ENCODE measurements at places on chromosomes 4 and X.

- no peak for DNase-seq
Observed at GRCh38 chr4:126268106-126268505, 953.4 kb downstream of the FAT4 start.

DNA sequence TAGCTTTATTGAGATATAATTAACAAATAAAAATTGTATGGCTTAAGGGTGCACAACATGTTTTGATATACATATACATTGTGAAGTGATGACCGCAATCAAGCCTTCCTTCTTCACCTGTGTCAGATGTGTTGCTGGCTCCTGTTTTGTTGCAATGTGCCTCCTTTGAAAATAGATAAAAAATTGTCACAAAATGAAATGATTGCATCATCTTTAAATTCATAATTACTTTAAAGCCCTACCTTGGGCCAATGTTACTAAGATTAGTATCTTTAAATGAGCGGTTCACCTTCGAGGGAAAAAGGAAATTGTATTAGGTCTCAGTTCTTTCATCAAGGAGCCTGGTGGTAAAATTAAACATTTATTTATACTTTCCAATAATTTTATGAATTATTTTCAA, 77.3 kb downstream of the GPRIN3 start:
- no peak for DNase-seq

DNA sequence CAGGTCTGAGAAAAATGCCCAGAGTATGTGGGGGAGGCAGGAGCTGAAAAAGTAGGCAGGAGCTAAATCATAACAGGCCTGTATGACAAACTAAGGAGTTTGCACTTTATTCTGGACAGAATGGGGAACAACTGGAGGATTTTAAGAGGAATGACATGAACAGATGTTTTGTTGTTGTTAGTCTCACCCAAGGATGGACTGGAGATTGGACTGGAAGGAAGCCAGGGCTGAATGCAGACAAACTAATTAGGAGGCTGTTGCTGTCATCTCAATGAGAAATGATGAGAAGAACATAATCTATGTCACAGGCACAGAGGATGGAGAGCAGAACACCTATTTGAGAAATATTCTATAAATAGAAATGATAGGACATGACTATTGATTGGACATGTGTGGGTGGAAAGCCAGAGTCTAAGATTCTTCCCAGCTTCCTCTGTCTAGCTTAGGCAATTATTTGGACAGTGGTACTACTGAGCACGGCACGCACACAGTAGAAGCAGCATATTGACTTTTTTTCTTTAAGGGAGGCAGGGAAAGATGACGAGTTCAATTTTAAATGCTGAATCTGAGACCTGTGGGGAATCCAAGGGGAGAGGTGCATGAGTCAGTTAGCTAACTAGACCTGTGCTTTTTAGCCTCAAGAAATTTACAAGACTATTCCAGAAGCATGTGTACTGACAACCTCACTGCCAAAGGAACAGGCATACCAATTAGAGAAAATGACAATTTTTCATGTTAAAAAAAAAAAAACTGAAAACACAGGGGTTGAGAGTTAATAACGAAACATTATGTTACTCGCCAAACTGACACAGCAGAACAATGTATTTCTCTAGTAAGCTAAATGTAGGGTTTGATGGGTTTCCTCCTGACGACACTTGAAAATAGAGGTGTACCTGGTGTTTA, 963 bp upstream of the USO1 start:
- peak; percentile 18 for DNase-seq

- DNase-seq, result no peak
Observed at GRCh38 chr4:42627885-42628646, 28.8 kb downstream of the ATP8A1 start.

DNA sequence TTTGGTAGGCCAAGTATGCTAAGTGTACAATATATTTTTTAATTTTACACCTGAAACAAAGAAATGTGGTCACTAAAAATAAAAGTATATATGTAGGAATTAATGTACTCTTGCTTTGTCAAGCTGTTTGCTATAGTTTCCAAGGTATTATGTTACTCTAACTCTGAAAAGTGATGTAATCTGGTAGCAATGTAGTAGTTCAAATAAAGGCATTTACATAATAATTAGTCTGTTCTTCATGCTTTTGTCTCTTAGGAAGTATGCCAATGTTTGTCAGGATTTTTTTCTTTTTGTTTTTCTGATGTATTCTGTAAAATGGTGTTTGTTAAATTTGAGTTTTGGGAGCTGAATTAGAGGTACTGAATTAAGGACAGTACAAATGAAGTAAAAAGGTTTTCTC, 89.5 kb downstream of the PLS3 start:
- DNase-seq, result no peak

- no peak for DNase-seq
Observed at GRCh38 chrX:12955882-12956703, 18.8 kb upstream of the TMSB4X start.

GRCh38 chrX:86148024-86148511, at the start of gene DACH2:
Gene DACH2, plus strand, starts transcription at chrX:86148451.
- no peak for DNase-seq

GRCh38 chrX:132258509-132258908, 39.3 kb upstream of the RAP2C start:
- DNase-seq, result no peak

DNA sequence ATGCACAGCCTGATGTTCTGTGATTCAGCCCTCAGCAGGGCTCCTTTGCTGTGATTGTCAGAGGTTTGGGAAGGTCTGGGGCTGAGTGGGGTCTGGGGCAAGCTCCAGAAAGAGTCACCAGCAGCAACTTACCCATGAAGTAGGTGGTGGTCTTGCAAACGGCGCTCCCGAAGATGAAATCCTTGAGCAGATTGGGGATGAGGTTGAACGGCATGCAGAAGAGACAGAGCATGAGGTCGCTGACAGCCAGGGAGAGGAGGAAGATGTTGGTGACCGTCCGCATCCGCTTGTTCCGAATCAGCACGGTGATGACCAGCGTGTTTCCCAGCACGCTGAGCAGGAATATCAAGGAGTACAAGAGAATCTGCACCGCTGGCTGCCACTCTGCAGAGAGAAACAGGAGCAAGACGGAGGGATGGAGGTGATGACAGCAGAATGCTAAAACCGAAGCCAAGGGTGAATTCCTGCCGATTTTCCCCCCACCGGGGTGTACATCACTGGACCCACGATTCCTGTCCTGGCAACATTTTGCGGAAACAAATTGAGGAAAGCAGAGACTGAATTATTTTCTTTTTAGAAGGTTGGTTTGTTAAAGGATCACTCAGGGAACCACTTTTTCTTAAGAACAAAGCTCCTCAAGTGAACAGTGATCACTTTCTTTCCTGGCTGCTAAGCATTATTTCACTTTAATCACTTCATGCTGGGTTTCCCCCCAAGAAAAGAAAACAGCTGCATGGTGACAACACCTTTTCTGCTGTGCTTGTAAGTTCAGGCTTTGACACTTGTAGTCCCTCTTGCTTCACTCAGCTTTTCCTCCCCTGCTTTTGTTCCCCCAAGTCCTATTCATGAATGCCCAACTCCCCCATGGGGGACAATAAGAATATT, 941 bp downstream of the CCKAR start:
- DNase-seq, result no peak

DNA sequence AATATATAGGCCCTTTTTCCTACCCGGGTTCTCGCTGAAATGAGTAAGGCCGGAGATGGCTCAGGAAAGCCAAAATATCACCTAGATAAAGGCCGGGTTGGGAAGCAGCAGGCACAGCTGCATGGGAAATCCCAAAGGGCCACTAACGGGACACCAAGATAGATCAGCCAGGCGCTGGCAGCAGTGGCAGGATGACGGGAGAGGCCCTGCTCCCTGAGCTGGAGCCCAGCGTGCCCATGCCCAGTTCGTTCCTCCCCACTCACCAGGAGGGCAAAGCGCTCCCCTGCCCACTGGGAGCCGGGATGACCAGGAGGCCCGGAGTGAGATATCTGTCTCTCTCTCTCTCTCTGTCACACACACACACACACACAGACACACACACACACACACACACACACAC, 109.8 kb downstream of the DCTD start:
- no peak for DNase-seq

DNA sequence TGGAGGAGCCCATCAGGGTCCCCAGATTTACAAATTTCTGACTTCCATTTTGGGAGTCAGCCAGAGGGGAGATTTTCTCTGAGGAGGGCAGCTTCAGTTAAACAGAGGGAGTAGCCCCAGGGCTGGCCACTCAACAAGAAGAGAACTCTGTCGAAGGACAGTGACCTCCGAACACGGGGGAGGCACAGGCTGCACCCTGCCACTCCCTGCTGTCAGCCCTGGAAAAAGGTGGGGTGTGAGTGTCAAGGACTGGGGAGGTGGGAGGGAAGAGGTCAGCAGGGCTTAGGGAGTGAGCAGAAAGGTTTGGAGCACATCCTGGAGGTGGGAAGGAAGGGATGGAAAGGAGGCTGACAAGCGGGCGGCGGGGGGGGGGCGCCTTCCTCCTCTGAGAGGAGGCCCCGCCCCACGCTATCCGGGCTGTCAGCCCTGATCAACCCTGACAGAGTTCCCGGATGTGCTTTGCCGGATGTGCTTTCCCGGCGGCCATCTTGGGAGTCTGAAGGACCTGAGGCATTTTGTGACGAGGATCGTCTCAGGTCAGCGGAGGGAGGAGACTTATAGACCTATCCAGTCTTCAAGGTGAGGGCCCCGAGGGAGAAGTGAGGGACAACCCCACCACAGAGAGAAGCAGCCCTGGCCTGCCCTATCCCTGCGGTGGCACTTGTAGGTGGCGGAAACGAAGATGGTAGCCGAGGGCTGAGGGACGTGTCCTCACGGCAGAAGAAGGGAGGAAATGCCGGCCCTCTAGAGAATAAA, at the start of gene MAGEC1:
Gene MAGEC1 (plus strand): TSS at position 495 of the 756 bp plus-strand sequence. CDS start 1,179 bp downstream, outside the sequence.
- no peak for DNase-seq

DNA sequence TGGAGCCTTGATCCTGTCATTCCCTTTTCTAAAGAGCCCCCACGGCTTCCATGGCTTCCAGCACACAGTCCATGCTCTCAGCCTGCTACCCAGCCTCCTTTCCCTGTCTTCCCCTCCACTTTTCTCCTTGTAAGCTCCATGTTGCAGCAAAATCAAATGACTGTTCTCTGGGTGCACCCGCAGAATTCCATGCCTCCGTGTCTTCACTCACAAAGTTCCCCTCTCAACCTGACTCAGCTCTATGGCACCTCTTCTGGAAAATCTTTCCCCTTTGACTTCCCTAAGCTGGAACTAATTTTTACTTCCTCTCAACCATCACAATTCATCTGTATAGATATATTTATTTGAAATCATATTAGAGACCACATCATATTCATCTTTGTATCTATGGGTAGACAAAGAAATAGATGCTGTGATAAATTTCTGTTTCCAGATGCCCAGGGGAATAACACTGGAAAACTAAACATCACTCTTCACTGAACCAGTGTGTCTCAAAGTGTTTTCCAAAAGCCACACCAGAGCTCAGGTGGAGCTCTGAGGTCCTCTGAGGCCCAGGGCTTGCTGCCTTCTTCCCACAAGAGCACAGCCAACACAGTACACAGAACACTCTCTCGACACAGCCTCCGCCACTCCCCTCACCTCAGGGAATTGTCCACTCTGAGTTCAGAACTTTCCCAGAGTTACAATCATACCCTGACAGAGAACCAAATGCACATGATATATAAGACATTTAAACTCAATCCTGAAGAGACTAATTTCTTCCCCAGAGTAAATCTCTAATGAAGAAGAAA, 3.3 kb downstream of the SETD7 start:
- no peak for DNase-seq

GRCh38 chr4:113675731-113676697, 85.5 kb downstream of the CAMK2D start:
- DNase-seq, result no peak

- no peak for DNase-seq
Observed at GRCh38 chrX:110759785-110760184, 35.8 kb downstream of the CHRDL1 start.

DNA sequence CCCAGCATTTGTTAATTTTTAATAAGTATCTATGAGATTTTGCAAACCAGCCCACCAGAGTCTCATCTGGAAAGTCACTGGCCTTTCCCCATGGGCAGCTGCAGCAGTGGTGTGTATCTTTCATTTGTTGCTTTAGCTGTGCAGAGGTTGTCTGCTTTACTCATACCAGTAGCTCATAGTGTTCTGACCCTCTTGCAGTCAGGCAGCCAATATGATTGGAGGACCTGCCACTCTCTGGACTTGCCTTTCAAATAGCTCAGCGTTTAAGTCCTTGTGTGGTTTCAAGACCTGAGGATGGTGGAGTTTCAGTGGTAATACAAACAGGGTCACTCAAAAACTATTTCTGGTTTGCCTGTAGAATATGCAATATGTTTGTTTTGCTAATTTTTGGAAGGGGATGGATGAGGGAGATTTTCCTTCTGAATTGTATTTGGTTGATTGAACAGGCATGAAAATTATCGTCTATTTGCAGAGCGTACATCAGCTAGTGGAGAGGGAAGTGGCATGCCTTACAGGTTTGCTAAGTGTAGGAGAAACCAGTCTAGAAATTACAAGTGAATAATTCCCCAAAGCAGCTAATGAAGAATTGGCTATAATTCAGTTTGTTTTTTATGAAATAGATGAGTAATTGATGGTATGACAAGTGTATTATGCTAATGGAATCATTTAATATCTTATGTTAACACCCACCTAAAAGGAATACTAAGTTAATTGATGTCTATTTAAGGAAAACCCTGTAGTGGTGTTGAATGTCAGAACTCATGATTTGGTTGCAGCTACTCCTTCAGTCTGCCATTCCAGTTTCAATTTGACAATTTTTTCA, 8.9 kb downstream of the POLA1 start:
- DNase-seq, result no peak

GRCh38 chr4:132646186-132646585, 502.9 kb upstream of the PCDH10 start:
- no peak for DNase-seq

DNA sequence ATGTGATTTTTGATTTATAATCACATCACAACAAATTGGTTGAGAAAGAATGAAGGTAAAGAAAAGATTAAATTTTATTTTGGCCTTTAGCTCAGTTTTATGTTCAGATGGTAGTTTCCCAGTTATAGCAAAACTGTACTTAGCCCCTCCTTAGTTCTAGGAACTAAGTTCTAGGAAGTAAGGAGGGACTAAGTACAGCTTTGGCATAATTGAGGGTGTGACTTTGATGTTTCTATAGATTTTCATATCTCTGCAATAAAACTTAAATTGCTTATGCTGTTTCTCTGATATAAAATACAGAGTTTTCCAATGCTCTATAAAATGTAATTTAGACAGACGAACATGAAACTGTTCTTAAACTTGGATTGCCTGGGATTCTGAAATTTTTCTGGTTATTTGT, 46.6 kb upstream of the SLC4A4 start:
- no peak for DNase-seq

- DNase-seq, result no peak
Observed at GRCh38 chrX:134821901-134822300, 163.6 kb upstream of the PLAC1 start.

GRCh38 chr4:54902976-54903375, 222.4 kb downstream of the KDR start:
- no peak for DNase-seq

DNA sequence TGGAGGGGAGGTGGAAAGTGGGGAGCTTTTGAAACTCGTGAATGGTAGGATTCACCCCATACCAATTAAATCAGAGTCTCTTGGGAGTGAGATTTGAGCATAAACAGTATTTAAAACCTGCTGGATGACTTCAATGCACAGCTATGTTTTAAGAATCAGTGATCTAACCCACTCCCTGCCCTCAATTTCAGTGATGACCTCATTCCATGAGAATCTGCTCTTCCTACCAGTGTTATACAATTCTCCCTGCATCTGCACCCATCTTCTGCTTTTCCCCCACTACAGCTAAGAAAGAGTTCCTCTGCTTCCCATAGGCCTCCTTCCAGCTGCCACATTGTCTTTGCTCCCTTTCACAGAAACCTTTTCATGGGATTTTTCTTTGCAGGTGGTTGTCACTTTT, 18.3 kb upstream of the H2AZ1 start:
- DNase-seq, result no peak

Measured in NCI-H1694 treated with DMSO at 0.1 percent for 48 hours (cell line).